HepG2 (cell line): ENCODE measurements at places on chromosomes 6 and 20. TPM values are rescaled to one million over a fixed set of nuclear protein-coding genes. Genes with fewer than 3 reads are reported as not detected.

The DEFB132 gene
- total RNA-seq = not detected in 2 replicates

The TMC2 gene
- not detected in 2 replicates for total RNA-seq

The PRKN gene
- total RNA-seq = 0.18 and 0.31 TPM in 2 replicates

The SLC17A9 gene
- 33.6 and 110 TPM in 2 replicates for total RNA-seq

The AKAP12 gene
- total RNA-seq = 10.6 and 14.9 TPM in 2 replicates

The HLA-DOA gene
- total RNA-seq = 0.07 and 0.09 TPM in 2 replicates

The GUCA1A gene
- total RNA-seq = not detected in 2 replicates

The PXMP4 gene
- not detected in 2 replicates for total RNA-seq

The HLA-DQA1 gene
- not detected in 2 replicates for total RNA-seq
